ENCODE measurements at places on chromosomes 16 and 17.

- no peak for DNase-seq
Observed at GRCh38 chr16:65572156-65572555, 450.3 kb upstream of the CDH11 start.

DNA sequence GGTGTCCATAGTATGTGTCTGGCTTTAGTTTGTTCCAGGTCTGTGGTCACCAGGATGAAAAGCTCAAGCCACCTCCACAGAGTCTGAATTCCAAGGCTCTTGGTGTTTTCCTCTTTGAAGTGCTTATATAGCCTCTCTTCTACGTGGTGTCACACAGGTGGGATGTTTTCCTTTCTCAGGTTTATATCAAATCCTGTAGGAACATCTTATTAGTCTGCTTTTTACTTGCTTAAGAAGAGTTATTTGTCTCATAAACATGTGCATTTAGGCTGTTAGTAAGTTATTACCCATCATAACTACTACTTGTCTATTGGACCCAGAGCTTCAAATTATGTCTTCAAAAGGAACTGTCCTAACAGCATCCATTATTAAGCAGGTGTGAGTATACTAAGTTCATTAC lies at the start of gene KRT39:
Gene KRT39, minus strand, starts transcription at position 101 of the 400 bp plus-strand sequence. Its CDS starts 92 bp downstream, at position 9.
- no peak for DNase-seq

DNA sequence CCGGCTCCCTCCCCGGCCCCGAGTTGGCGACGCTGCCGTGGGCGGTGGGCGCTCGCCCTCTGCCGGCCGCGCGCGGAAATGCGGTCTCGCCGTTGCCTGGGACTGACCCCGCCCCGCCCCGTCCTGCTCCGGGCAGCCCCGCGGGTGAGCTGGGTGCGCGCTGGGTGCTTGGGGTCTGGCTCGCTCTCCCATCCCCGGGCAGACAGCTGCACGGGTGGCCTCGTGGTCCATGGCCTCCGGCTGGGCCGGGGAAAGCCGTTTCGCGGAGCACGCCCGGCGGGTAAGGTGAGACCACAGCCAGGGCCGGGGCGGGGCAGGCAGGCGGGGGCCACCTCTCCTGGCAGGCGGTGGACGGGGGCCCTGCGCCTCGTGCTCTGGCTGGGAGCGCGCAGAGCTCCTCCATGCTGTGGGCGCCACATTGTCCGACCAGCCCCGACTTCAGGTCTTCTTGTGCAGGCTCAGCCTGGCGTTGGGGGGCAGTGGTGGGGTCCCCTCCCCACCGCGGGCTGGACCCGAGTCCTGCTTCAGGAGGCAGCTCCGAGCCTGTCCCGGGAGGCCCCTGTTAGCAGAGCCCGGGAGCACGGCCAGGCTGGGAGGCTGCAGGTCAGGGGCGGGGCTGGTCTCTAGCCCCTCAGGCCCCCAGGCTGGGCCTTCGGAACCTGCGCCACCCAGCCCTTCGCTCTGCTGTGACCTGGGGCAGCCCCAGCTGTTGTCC lies 7.0 kb upstream of the C1QTNF8 start:
- no peak for DNase-seq

- no peak for DNase-seq
Observed at GRCh38 chr17:78233678-78234077, 2.2 kb downstream of the TMEM235 start.

DNA sequence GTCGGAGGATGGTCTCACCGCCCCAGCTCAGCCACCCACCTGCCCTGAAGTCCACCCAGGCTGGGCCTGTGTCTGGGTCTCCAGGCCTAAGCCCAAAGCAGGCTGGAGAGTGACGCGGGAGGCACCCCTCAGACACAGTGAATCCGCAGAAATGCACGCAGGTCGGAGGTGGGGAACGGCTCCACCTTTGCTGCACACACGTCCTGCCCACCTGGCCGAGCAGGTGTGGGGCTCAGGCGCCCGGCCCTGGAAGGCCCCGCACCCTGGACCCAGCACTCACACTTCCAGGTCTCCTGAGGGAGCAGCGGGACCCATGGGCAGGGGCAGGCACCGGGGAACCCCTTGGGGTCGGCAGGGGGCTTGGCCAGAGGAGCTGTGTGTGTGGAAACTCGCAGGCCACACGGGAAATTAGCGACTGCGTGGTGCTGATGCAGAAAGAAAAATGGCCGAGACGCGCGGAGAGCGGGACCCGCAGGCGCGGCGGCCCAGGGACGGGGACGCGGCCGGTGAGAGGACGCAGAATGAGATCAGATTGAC lies 10.7 kb downstream of the CYBC1 start:
- no peak for DNase-seq

DNA sequence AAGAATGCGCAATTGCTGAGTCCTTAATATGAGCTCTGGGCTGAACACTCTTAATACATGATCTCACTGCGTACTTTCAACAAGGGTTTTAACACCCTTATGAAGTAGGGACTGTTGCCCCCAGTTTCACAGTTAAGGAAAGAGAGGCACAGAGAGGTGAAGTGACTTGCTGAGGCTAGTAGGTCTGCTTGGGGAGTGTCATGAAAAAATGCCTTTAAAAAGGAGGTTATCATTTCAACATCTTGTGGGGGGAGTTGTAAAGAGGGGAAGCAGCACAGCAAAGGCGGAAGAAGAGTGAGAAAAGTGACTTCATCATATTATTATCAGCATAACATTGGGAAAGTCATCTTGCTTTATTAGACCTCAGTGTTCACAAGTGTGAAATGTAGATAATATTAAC lies 2.1 kb downstream of the CCL4L2 start:
- no peak for DNase-seq

DNA sequence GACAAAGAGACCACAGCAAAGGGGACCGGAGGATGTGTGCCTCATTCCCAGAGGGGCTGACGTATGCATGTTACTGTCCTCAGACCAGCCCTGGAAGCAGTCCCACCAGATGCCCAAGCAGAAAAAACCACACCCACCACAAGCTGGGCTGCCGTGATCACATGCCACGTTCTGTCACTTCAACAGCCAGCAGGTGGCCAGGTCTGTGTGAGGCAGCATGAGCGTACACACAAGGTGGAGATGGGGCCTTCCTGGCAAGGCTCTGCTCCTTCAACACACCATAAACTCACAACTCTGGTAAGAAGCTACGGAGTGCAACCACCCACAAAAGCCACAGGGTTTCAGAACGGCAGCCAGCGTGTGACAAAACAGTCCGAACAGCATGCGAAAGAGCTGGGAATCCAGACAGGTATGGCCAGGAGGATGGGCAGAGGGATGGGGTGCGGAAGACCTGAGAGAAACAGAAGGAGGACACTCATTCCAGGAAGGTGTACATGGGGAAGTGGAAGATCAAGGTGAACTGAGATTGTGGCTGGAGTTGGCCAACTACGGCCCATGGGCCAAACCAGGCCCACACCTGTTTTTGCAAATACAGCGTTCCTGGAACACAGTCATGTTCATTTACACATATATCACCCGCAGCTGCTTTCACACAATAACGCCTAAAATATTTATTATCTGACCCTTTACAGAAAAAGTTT lies 27.9 kb downstream of the MBTPS1 start:
- no peak for DNase-seq

GRCh38 chr17:34464812-34465211 lies 101.8 kb upstream of the CCL1 start:
- no peak for DNase-seq

DNA sequence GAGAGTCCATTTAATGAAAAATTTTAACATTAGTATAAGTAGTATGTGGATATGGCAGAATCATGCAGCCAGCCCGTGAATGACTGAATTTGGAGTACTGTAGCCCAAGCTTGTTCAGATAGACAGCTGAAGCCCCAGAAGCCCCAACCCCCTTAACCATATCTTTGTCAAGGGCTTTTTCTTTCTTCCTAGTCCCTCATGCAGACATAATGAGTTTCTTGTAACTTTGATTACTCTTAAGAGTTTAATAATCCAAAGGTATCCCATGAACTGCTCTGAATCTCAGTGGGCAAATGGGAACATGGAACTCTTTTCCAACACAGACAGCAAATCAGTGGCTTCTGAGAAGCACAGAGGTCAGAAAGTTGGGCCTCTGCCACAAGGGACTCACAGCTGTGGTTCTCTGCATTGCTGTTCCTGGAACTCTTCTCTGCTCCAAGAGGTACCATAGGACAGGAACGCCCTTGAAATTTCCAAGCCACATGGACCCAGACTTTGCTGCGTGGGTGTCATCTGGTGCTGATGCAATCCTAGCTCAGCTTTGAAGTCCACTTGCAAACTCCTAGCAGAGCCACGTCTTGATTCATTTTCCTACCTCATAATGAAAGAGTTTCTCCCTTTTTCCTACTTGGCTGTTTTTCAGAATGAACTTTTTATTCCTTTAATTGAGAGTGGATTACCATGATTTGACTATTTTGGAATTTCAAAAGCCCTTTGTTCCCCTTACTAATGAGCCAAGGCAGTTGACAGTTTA lies 18.1 kb downstream of the LYRM1 start:
- no peak for DNase-seq

DNA sequence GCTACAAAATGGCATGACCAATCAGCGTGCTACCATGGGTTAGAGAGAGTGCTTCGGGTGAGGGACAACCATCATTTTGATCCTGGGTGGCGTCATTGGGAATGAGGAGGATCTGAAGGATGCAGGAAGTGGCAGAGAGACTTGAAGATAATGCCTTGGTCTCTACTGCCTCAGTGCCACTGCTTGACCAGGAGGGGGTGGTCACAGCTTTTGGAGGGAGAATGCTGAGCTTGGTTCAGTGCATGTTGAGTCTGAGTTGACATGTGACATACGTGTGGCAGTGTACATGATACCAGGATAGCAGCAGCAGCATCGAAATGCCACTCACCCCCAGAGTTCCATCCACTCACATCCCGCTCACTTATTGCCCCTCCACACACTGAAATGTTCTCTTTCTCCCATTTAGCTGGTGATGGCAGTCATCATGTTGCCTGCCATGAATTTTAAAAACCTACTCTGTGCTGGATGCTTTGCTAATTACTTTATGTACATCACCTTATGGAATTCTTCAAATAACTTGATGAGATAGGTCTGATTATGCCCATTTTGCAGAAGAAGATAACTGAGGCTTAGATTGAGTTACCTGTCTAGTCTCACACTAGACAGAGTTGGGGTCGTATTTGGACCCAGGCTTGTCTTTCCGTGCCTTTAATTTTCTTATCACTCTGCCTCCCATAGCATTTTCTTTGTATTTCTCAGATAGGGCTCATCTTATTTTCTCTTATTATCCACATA lies 36.7 kb downstream of the ARSG start:
- DNase-seq: no peak

- no peak for DNase-seq
Observed at GRCh38 chr17:72531729-72532128, 410.9 kb downstream of the SOX9 start.

DNA sequence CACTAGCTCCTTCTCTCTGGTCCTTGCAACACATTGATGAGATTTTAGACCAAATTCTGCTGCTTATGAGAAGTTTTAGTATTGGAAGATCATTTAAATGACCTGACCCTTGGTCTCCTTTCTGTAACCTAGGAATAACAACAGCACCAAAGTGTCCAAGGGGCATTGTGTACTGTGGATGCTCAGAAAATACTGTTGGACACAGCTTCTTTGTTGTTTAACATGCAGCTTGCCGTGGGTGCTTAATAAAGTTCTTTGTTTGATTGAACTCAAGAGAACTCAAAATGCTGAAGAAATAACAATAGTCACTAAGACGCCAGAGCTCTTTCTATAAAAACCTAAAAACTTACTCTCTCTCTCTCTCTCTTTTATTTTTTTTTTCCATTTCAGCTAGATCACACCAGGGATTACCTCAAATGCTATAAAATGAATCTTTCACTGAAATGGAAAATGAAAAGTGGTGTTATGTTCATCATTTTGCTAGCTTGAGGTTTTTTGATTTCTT lies 548.9 kb upstream of the CDH8 start:
- DNase-seq: no peak

DNA sequence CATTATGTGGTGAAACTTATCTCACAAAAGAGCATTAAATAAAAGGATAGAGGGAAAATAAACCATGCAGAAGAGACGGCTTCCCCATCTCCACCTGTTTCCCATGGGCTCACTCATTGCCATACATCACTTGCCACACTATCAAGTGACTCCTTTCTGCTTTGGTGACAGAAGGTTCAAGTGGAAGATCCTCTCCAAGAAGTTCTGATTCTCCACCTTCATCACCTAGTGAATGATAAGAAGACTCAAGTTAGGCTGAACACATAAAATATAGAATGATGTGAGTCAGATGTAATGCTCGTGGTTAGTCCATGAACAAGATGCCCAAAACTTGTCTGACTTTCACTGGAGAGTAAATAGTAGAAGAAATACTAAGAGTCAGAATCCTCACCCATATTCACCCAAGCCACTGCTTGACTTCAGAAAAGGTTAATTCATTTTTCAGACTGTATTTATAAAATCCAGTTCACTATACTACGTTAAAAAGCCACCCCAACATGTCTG lies 100.1 kb upstream of the TOB1 start:
- DNase-seq: no peak

DNA sequence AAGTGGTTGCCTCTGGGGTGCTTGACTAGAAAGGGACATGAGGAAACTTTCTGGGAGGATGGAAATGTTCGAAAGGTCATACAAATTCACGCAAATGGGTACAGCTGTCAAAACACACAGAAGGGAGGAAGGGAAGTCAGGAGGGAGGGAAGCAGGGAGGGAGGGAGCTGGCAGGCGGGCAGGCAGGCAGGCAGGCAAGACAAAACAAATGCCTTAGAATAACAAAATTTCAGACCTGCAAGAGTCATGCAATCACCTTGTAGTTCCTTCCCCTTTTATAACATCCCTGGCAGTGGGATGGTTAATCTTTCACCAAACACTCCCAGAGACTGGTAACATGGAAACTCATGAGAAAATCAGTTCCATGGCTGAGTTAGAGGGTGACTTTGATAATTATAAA lies 189.2 kb downstream of the STX8 start:
- no peak for DNase-seq

DNA sequence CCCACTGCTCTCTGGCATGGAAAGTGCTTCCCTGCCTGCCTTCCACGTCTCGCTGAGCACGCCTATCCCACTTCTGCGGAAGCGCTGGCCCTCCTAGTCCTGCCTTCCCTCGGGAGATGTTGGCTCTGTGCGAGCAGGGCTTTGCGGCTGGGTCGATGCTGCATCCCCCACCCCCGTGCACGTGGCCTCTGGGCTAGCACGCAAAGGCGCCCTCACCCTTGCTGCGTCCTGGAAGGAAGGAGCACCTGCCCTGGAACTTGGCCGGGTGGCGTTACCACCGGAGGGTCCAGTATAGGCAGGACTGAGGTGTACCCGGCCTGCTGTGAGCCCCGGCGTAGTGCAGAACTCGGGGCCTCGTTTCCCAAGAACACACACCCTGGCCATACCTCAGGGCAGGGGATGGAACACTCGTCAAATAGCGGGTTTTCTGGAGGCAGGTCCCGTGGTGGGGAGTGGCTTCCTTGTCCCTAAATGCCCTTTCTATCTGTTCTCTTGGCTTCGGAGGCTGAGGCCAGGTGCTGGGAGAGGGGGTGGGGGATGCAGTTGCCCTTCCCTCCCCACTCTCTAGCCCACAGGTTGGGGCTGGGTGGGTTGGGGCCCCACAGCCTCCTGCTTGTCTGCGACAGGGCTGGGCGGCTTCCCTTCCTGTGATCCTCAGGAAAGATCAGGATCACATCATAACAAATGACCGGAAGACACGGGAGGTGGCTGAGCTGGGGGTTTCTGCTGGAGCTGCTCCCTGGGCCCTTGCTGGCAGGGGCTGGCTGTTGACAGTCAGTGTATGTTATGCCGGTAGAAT lies 17.4 kb downstream of the BAIAP2 start:
- DNase-seq: peak; percentile 40
